Mesothelial cell of epicardium (in vitro differentiated cells): ENCODE measurements at places on chromosomes 6 and 20.
A peak's percentile ranks its signal among the peaks of the same experiment; 100 is the strongest.

- no peak for DNase-seq
These were observed 10.7 kb downstream of the ANKRD6 start for GRCh38 chr6:89443658-89444057.

- DNase-seq: peak; percentile 39
These were observed 160.1 kb downstream of the C6orf58 start for GRCh38 chr6:127737009-127737486.

DNA sequence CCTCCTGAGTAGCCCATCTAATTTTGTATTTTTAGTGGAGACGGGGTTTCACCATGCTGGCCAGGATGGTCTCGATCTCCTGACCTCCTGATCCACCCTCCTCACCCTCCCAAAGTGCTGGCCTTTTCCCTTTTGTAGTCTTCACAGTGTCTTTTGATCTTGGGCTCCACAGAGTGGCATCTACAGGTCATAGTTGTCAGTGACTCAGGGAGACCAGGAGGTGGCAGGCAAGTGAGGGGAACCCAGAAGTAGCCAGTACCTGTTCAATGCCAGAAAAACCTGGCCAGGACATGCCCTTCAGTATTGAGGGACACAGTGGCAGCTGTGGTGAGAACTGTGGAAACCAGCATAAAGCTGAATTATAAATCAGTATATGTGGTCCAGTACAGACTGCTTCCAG, 19.6 kb downstream of the RPP21 start:
- DNase-seq: no peak

- DNase-seq: no peak
These were observed 90.5 kb downstream of the PRND start for GRCh38 chr20:4812216-4812615.

- DNase-seq: no peak
These were observed 35.6 kb upstream of the HIVEP1 start for GRCh38 chr6:11976489-11976888.

DNA sequence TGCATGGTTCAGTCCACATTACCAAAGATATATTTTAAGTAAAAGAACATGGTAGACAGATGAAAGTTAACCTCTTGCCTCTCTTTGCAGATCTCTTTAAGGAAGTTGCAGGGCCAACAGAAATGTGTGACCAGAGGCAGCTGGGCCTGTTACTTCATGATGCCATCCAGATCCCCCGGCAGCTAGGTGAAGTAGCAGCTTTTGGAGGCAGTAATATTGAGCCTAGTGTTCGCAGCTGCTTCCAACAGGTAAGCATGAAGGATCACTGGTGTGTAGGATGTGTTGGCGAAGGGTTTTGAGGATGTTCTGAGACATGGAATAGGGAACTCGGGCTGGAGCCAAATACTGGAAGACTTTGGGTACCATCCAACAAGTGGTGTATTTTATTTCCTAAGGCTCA, 508.6 kb downstream of the UTRN start:
- DNase-seq: no peak

DNA sequence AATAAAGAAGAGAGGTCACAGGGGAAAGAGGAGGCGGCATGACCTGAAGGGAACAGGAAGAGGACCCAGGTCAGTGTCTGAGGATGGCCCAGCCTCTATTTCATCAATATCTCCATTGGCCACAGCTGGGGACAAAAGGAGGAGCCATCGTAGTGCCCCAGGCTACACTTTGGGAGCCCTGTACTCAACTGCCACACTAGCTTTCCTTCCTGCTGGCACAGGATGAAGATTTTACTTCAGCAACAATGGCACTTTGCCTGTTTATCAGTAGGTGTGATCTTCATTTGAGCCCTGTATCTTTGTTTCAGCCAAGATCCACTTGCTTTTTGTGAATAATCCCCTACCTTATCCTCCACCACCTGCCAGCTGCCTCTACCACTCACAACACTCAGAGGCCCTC, 35.4 kb upstream of the RCAN2 start:
- DNase-seq: no peak

- DNase-seq: no peak
These were observed 46.9 kb upstream of the NRSN1 start for GRCh38 chr6:24079076-24079475.

- DNase-seq: no peak
These were observed 28.5 kb upstream of the DST start for GRCh38 chr6:56671160-56671559.

- no peak for DNase-seq
These were observed 5.7 kb upstream of the TRIM40 start for GRCh38 chr6:30130179-30130679.

DNA sequence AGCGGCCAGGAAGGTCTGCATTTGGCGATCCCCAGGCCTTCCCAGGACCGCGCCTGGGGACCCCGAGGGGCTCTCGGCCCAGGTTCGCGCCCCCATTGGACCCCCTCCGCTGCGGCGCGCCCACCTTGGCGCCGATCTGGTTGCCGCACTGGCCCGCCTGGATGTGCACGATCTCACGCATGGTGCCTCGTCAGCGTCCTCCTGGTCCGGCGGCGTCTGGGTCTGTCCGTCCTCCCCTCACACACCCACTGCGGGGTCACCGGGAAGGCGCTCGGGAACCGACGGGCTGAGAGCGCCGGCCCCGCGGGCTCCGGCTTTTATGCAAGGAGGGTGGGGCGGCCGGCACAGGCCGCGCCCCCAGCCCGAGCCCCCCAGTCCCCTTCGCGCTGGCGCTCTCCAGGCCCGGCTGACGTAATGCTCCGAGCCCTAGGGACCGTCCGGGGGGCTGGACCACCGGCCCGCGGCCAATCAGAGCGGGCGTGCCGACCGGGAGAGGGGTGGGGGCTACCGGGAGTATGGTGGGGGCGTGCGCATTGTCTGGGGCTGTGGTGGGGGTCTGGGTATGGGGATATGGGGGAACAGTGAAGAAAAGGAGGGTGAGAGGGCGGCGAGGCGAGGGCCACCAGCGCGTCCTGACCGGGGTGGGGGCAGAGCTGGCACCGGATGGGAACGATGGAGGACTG, at the start of gene TUBB2B:
TSS of gene TUBB2B (minus strand) at position 291 of the 683 bp plus-strand sequence. CDS start at position 181, 110 bp downstream.
- peak; percentile 82 for DNase-seq

- DNase-seq: no peak
These were observed 26.7 kb upstream of the TTPAL start for GRCh38 chr20:44448753-44449546.

GRCh38 chr20:41422953-41423352, 56.3 kb upstream of the EMILIN3 start:
- no peak for DNase-seq

GRCh38 chr20:62765432-62766070, 30.7 kb upstream of the MRGBP start:
- no peak for DNase-seq

GRCh38 chr6:44257025-44257752, at the start of gene SLC35B2:
TSS of gene SLC35B2 (minus strand) at chr6:44257528. CDS start at chr6:44257410, 118 bp downstream.
- DNase-seq: peak; percentile 76

DNA sequence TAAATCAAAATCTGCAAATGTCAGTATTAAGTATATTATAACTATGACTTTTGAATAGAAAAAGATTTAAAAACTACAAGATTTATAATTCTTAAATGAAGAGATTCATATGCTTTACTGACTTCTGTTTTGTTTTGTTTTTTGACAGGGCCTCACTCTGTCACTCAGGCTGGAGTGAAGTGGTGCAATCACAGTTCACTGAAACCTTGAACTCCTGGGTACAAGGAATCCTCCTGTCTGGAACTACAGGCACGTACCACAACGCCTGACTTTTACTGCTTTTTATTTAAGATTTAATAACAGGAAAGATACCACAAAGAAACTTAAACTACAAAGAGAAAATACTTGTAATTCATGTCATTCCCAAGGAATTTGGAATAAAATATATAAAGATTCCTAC, 940.2 kb upstream of the CITED2 start:
- no peak for DNase-seq

- DNase-seq: no peak
These were observed 47.2 kb downstream of the SLC9A8 start for GRCh38 chr20:49859807-49860206.

DNA sequence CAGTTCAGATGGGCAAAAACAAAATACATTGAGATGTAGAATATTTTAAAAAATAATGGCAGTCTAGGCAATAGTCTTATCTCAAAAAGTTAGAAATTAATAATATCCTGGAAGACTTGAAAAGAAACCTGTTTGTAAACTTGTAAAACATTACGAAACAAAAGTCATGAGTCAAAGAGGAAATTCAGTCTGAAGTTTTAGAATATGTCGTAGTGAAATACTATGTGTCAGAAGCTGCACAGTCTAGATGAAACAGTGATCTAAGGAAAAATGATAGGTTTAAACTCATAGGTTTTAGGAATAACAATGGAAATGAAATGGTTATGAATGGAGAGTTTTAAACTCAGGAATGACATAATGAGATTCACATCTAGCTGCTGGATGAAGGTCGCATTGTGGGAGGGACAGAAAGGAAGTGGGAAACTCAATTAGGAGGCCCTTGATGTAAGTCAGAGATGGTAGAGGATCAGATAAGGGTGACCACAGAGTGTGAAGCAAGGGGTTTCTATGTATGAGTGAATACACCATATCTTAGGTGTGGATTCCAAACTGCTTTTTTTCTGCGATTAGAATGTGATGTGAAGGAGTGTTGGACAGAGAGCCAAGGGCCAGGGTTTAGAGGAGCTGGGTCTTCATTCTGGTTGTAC, 2.8 kb downstream of the SNRPB2 start:
- no peak for DNase-seq

GRCh38 chr6:22466665-22467245, 102.6 kb upstream of the HDGFL1 start:
- no peak for DNase-seq

DNA sequence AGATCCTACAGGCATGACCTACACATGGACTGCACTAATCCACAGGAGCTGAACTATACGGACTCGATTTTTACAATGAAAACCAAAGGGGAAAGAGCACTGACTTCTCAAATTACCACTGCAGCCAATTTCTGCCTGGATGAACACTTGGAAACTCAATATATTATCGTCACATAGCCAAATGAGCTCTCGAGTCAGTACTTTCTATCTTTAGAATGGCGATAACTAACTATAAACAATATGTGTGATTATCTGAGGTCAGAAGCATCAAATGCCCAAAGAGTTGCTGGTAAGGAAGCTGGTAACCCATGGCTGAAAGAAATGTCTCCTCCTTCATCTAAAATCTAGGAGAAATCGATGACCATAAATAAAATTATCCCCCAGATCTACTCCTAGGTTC, 86.7 kb downstream of the KIF16B start:
- DNase-seq: no peak

- DNase-seq: no peak
These were observed 496.9 kb downstream of the CDKAL1 start for GRCh38 chr6:21031182-21031581.

DNA sequence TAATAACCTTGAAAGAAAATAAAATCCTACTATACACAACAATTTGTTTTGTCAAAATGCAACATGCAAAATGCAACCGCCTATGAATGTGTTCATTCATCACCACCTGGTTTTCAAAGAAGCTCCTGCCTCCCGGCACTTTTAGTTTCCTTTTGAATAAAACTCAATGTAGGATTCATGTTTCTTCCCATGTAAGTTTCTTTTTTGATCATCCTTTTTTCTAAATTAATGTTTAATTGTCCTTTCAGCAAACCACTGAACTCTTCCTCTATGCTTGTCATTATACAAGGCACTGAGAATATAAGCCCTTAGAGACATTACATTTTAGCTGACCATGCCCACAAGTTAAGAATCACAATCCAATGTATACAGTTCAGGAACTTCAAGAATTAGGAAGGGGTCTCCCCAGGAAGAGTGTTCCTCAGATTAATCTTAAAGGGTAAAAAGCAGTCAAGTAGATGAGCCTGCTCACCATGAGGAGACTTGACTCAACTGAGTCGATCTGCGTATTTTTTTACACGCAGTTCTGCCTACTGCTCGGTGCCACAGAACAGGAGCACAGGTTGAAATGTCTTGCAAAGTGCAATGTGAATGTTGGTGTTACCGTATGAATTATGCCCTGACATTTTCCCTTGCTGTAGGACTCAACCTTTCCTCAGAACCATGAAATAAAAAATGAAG, 7.2 kb upstream of the THEMIS start:
- no peak for DNase-seq

- no peak for DNase-seq
These were observed 349.5 kb downstream of the BTBD9 start for GRCh38 chr6:38290133-38290799.

DNA sequence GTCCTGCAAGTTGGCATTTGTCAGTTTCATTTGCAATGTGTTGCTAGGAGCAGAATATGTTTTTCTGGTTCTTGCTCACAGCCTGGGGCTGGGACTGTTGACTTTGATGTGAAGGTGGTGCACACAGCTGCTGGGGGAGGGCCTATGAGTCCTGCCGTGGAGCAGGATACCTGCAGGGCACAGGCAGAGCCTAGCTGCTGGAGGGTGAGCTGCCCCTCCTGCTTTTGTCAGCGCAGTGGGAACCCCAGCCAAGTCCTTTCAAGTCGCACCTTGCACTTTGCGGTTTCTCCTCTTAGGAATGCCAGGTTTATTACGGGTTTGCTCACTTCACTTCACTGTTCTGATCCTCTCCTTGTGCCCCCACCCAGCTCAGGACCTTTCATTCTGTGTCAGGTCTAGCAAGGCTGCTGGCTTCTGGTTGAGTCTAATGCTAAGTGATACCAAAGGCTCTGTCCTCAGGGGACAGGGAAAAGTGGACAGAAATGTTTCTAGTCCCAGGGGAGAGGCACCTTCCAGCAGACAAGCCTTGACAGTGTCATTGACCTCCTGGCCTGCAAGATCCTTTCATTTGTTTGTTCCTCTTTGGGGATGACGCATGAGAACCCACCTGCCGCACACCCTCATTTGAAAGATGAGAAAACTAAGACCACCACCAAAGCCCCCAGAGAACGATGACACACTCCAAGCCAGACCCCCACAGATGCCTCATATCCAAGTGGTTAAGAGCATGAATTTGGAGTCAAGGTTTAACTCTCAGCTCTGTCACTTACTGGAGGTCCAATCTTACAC, 2.7 kb upstream of the SPO11 start:
- no peak for DNase-seq

GRCh38 chr20:62198496-62198895, 15.7 kb downstream of the MTG2 start:
- DNase-seq: no peak

DNA sequence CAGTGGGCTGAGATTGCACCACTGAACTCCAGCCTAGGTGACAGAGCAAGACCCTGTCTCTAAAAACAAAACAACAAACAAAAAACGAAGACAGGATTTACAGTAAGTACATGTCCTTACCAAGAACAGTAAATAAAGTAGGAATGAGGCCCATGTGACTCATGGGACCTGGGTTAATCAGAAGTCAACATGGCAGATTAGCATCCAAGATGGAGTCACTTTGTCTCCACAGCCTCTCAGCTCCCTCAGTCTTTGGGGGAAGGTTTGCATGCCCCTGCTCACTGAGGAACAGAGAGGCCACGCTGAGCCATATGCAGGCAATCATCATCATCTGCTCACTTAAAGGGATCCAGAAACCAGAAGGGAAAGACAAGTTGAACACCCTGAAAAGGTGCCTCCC, 7.8 kb upstream of the MUC22 start:
- no peak for DNase-seq

DNA sequence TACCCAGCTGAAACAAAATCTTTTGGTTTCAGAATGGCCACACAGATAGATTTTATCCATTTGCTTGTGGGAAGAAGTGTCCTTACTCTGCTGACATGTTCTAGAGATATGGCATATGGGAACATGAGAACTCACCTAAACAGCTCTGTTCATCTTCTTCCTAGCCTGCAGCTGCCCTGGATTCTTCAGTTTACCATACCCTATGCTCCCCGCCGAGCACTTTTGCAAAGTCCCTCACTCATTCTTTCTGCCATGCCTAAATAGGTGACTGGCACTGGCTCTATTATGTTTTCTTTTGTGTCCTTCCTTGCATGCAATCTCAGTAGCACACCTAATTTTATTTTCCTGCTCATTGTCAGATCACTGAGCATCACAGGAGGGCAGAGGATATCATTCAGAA, 293.7 kb upstream of the RSPO3 start:
- DNase-seq: no peak

GRCh38 chr20:63281742-63282665, 9.4 kb downstream of the ARFGAP1 start:
- DNase-seq: no peak
